ENCODE measurements at places on chromosomes 6 and 20. TPM values are rescaled to one million over a fixed set of nuclear protein-coding genes. Genes with fewer than 3 reads are reported as not detected.

GRCh38 chr6:146050168-146050567 is 21.3 kb downstream of the GRM1 start:
- no peak overlapping the region for H3K27ac ChIP-seq
- H3K4me3 ChIP-seq = no peak overlapping the region
- H3K36me3 ChIP-seq = no peaks in the 10 kb centered on the region
- DNase-seq = no peak

- DNase-seq = peak; percentile 94
- H3K27ac ChIP-seq = no peak overlapping the region
- H3K4me1 ChIP-seq = peaks cover 74% of the 10 kb centered on the region
- no peaks in the 10 kb centered on the region for H3K27me3 ChIP-seq
- peaks cover 14% of the 10 kb centered on the region for H3K36me3 ChIP-seq
- no peak overlapping the region for H3K4me3 ChIP-seq
These were observed 31.8 kb downstream of the SUN5 start for GRCh38 chr20:32972181-32973076.

DNA sequence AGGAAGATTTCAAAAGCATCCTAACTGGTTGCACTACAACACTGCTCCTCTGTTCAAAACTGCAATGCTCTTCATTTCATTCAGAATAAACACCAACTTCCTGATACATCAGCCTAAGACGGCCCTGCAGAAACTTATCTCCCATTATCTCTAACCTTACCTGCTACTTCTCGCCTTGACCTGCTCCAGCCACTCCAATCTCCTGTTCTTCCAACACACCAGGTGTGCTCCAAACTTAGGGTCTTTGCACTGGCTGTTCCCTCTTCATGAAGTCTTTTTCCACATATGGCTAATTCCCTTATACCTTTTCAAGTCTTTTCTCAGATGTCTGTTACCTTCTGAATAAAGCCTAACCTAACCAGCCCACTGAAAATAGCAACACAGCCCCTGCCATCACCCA is 32.1 kb downstream of the PHIP start:
- H3K4me1 ChIP-seq = peaks cover 29% of the 10 kb centered on the region
- peaks cover 20% of the 10 kb centered on the region for H3K36me3 ChIP-seq
- H3K27ac ChIP-seq = no peak overlapping the region
- no peaks in the 10 kb centered on the region for H3K27me3 ChIP-seq
- H3K4me3 ChIP-seq = no peak overlapping the region

- peaks cover 3% of the 10 kb centered on the region for H3K27me3 ChIP-seq
- no peak overlapping the region for H3K27ac ChIP-seq
- no peak overlapping the region for H3K4me3 ChIP-seq
- no peak for DNase-seq
- H3K4me1 ChIP-seq = no peaks in the 10 kb centered on the region
These were observed 166.9 kb upstream of the MCHR2 start for GRCh38 chr6:100160930-100161329.

GRCh38 chr6:32970413-32971241 is 2.2 kb downstream of the BRD2 start:
- H3K36me3 ChIP-seq = peaks cover 63% of the 10 kb centered on the region
- H3K27ac ChIP-seq = peak overlapping the region; percentile 100
- peak overlapping the region; percentile 93 for H3K4me3 ChIP-seq
- peaks cover 24% of the 10 kb centered on the region for H3K4me1 ChIP-seq
- H3K27me3 ChIP-seq = no peaks in the 10 kb centered on the region

DNA sequence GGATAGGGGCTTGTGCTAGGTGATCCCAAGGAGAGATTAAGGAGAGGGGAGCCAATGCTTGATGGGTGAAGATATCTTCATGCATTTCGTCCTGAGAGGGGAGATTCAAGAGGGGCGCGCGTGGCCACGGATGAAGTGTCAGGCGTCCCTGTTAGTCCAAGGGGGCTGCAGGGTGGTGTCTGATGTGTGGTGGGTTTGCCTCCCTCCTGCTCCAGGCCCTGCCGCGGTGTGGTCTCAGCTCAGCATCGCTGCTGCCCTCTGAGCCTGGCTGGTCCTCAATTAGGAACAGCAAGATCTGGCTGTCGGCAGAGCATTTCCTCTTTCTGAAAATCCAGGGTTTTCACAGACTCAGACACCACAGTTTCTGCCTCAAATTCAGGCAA is 318.0 kb downstream of the THBS2 start:
- no peaks in the 10 kb centered on the region for H3K36me3 ChIP-seq
- H3K27ac ChIP-seq = no peak overlapping the region
- no peak for DNase-seq

GRCh38 chr20:48774696-48775095 is 53.1 kb downstream of the PREX1 start:
- no peak overlapping the region for H3K27ac ChIP-seq
- no peak for DNase-seq
- peaks cover 6% of the 10 kb centered on the region for H3K36me3 ChIP-seq
- peaks cover 49% of the 10 kb centered on the region for H3K4me1 ChIP-seq
- no peaks in the 10 kb centered on the region for H3K27me3 ChIP-seq

DNA sequence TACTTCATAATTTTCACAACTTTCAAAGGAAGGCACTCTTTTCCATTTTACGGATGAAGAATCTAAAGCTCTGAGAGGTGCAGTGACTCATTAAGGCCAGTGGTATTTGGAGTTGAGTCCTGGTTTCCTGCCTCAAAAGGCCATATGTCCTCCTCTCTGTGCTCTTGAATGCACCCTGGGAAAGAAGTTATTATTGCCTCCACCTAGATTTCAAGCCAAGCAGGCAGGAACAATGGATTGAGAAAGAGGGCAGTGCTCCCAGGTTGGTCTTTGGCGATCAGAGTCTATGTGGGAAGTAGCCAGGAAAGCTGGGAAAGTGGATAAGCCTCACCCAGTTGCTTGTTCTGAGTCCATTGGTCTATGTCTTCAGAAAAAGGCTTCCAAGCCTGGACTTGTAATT is 165.0 kb downstream of the MAFB start:
- no peak overlapping the region for H3K4me3 ChIP-seq
- no peak for DNase-seq
- no peaks in the 10 kb centered on the region for H3K4me1 ChIP-seq

DNA sequence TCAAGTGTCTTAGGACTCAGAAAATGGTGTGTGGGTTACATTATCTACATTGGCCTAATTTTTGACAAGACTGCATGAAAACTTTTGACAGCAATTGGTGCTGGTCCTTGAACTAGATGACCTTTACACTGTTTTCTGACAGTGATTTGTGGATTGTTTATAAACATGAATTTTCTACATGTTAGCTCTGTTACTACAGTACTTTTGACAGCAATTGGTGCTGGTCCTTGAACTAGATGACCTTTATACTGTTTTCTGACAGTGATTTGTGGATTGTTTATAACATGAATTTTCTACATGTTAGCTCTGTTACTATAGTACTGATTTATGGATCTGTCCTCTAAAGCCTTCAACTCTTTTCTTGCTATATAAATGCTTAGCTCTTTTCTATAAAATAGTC is 16.7 kb downstream of the KCTD20 start:
- H3K4me3 ChIP-seq = no peak overlapping the region
- DNase-seq = no peak
- H3K4me1 ChIP-seq = peaks cover 34% of the 10 kb centered on the region
- no peaks in the 10 kb centered on the region for H3K27me3 ChIP-seq
- peaks cover 6% of the 10 kb centered on the region for H3K36me3 ChIP-seq
- no peak overlapping the region for H3K27ac ChIP-seq

GRCh38 chr20:53331151-53331973 is 262.3 kb downstream of the ZNF217 start:
- H3K27me3 ChIP-seq = no peaks in the 10 kb centered on the region
- DNase-seq = no peak
- peaks cover 8% of the 10 kb centered on the region for H3K36me3 ChIP-seq

DNA sequence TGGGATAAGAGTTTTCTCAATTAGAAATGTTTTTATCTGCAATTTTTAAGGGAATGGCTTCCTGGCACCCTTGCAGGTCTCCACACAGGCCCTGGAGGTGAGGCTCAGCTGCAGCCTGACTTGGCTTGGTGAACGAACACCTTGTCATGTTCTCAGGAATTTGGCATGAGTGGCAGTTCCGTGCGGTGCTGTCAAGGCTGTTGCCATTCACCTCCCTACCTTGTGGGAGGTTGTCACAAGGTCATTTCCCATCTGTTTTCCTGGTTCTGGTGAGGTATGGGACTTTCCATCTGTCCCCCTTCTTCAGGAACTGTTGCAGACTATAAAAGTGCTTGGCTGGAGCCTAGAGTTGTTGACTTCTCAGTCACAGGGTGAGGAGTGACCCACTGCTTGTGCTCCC is 82.9 kb downstream of the ELOVL4 start:
- H3K27me3 ChIP-seq = peaks cover 2% of the 10 kb centered on the region
- no peak overlapping the region for H3K27ac ChIP-seq
- no peaks in the 10 kb centered on the region for H3K36me3 ChIP-seq
- H3K4me1 ChIP-seq = no peaks in the 10 kb centered on the region

- H3K36me3 ChIP-seq = no peaks in the 10 kb centered on the region
- H3K4me1 ChIP-seq = peaks cover 24% of the 10 kb centered on the region
- no peak overlapping the region for H3K4me3 ChIP-seq
- H3K27me3 ChIP-seq = peaks cover 7% of the 10 kb centered on the region
- no peak overlapping the region for H3K27ac ChIP-seq
- DNase-seq = no peak
These were observed 157.2 kb downstream of the ZDHHC14 start for GRCh38 chr6:157538168-157538567.

DNA sequence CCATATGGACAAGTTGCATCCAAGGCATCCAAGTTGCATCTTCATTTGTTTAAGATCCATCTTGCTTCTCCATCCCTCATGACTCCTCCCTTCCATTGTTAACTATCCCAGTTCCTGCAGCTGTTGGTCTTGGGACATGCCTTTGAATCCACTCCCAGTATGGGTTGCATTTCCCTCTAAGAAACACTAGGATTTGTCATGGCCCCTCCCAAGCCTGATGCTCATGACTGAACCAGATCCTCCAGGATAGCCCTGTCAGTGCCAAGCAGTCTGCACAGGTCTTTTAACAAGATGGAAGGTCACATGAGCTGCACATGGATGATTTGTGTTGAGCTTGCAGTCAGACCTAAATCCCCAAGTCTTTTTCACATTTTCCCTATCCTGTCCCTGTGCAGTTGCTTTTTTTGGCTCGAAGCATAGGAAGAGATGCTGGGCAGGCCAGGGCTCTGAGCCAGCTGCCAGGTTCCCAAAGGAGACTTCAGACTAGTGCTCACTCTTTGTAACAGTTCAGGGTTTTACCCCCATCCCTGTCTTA is 4.2 kb downstream of the PPP2R5D start:
- peaks cover 2% of the 10 kb centered on the region for H3K36me3 ChIP-seq
- peaks cover 37% of the 10 kb centered on the region for H3K4me1 ChIP-seq
- no peaks in the 10 kb centered on the region for H3K27me3 ChIP-seq
- DNase-seq = no peak

GRCh38 chr6:80186082-80186481 is 79.6 kb downstream of the BCKDHB start:
- DNase-seq = no peak
- H3K27me3 ChIP-seq = no peaks in the 10 kb centered on the region
- H3K27ac ChIP-seq = no peak overlapping the region
- no peak overlapping the region for H3K4me3 ChIP-seq

DNA sequence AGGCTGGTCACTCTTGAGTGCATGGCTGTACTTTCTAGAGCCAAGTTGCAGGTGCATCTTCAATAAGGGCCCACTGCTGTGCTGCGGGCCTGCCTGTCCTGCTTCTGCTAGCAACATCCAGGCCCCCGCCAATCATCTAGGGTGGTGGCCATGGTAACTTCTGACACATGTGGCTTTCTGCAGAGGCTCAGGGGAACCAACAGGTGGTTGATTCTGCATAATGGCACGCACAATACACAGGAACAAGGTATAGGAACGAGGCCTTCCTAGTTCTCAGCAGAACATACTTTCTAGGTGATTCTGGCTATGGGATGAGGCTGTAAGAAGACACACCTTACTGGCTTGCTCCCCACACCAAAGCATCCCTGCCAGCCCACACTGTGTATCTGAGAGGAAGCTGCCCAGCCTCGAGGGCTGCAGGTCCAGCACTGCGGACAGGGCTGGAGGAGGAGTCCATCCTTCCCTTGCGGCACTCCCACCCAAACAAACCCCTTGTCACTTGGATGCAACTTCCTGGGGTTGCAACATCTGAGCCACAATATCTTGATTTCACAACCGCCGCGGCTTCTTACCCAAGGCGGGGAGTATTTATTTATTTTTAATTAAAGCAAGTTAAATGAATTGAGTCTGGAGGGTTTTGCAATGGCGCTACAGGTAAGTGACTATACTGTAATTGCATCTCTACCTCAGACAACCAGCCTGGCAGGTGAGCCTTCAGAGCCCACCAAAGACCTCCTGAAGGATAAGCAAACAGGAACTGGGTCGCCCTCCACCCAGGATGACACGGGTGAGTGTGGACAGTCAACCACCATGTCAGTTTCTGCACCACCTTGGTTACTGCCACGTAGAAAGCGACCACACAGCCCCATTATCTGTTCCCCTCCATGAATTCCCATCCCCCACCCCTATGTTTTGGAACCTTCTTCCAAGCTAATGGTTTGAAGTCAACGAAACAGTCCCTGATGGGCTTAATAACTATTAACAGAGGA is 49.6 kb downstream of the SULF2 start:
- DNase-seq = no peak
- H3K36me3 ChIP-seq = no peaks in the 10 kb centered on the region
- no peaks in the 10 kb centered on the region for H3K4me1 ChIP-seq

DNA sequence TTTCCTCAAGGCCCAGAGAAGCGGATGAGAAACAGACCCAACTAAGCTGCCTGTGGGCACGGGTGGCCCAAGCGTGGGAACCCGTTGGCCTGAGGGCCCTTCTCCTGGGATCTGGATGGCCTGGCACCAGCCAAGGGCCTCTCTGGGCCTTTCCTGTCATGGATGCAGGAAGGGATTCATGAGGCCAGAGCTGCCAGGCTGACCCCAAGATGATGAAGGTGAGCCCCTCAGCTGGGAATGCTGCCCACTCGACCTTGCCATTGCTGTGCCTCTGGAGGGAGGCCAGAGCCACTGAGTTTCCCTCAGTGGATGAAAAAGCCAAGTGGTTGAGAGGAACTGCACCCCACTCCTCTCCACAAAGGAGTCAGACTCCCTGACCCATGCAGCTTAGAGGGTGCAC is 171.2 kb downstream of the VEGFA start:
- no peaks in the 10 kb centered on the region for H3K4me1 ChIP-seq
- H3K27me3 ChIP-seq = no peaks in the 10 kb centered on the region
- H3K27ac ChIP-seq = no peak overlapping the region
- no peaks in the 10 kb centered on the region for H3K36me3 ChIP-seq
- no peak for DNase-seq
- H3K4me3 ChIP-seq = no peak overlapping the region

- no peaks in the 10 kb centered on the region for H3K4me1 ChIP-seq
- H3K4me3 ChIP-seq = no peak overlapping the region
- H3K27me3 ChIP-seq = peaks cover 16% of the 10 kb centered on the region
- no peak for DNase-seq
- H3K36me3 ChIP-seq = no peaks in the 10 kb centered on the region
These were observed 51.3 kb downstream of the GRM4 start for GRCh38 chr6:34094474-34095135.

The PSMB9 gene
- 241 TPM for total RNA-seq

The EYA2 gene
- not detected for total RNA-seq

The PNRC1 gene
- 110 TPM for total RNA-seq

The SNAP25 gene
- not detected for total RNA-seq

The C20orf144 gene
- total RNA-seq = 0.38 TPM

The PRR18 gene
- not detected for total RNA-seq

The GPSM3 gene
- 72.1 TPM for total RNA-seq

The BNIP5 gene
- total RNA-seq = not detected

All from activated naive CD4-positive, alpha-beta T cell treated with anti-CD3 and anti-CD28 coated beads for 36 hours (primary cell).